ENCODE measurements at places on chromosomes 4 and X.

GRCh38 chr4:141346144-141346543, 125.4 kb downstream of the ZNF330 start:
- peak; percentile 42 for DNase-seq

DNA sequence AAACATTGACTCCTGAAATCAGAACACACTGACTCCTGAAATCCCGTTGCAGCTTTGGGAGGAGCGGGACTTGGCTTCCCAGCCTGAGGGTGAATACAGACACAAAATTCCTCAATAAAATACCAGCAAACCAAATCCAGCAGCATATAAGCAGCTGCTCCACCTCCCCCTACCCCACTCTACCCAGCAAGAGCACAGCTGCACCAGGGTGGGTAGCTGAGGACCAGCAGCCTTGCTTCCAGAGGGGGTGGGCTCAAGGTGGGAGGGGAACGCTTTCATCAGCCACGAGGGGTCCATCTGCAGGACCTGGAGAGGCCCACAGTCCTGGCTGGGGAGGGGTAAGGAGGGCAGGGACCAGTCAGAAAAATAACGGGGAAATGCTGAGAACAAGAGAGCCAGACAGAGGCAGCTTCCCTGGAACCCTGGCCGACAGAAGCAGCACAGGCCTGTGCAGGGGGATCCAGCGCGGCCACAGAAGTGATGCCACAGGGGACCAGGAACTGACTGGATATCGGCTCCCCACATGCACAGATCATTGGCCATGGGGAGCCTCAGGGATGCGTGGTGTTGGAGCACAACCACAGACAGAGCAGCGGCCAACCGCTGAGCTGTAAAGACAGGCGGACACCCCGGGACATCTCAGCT, 49.8 kb downstream of the FGFRL1 start:
- DNase-seq, result no peak

DNA sequence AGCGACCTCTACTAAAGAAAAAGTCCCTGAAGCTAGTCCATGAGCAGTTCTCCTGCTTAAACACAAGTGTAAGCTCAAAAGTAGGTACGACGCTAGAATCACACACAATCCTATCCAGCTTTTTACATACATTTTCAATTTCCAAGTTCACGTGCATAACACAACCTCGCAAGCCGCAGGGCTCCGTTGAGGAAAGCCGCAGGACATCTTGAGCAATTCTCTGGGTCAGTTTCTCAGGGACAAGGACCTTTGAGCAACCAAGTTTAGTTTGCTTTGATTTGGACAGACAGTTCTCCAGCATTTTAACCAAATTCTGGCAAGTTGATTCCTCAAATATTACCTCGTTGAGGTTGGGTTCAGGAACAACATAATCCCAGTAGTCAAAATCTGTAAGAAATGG, 2.5 kb downstream of the DDIT4L start:
- DNase-seq, result no peak

GRCh38 chr4:152572417-152573086, 36.7 kb upstream of the FBXW7 start:
- DNase-seq, result peak; percentile 53

GRCh38 chrX:150719621-150720020, 26.4 kb downstream of the MTMR1 start:
- no peak for DNase-seq

- DNase-seq, result no peak
Measured at GRCh38 chrX:127578395-127578794, 473.8 kb downstream of the ACTRT1 start.

DNA sequence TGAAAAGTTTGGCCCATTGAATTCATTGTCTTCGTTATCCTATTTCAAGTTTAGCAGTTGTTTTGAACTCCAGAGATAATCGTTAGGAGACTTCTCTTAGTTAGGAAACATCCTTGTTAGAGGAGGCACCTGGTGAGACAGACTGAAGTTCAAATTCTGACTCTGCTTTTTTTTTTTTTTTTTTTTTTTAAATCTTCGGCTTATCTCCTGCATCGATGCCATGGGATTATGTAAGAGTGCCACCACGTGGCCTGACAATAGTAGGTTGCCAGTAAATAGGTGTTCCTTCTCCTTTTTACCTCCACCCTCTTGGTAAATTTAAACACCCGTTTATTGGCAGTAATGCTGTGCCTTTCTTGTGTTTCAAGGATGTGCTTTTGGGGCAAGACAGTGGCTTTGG, 149.3 kb downstream of the SOWAHB start:
- peak; percentile 48 for DNase-seq

- no peak for DNase-seq
Measured at GRCh38 chr4:183702492-183702891, 43.4 kb downstream of the TRAPPC11 start.

- no peak for DNase-seq
Measured at GRCh38 chr4:130067419-130067818, 971.5 kb downstream of the C4orf33 start.

DNA sequence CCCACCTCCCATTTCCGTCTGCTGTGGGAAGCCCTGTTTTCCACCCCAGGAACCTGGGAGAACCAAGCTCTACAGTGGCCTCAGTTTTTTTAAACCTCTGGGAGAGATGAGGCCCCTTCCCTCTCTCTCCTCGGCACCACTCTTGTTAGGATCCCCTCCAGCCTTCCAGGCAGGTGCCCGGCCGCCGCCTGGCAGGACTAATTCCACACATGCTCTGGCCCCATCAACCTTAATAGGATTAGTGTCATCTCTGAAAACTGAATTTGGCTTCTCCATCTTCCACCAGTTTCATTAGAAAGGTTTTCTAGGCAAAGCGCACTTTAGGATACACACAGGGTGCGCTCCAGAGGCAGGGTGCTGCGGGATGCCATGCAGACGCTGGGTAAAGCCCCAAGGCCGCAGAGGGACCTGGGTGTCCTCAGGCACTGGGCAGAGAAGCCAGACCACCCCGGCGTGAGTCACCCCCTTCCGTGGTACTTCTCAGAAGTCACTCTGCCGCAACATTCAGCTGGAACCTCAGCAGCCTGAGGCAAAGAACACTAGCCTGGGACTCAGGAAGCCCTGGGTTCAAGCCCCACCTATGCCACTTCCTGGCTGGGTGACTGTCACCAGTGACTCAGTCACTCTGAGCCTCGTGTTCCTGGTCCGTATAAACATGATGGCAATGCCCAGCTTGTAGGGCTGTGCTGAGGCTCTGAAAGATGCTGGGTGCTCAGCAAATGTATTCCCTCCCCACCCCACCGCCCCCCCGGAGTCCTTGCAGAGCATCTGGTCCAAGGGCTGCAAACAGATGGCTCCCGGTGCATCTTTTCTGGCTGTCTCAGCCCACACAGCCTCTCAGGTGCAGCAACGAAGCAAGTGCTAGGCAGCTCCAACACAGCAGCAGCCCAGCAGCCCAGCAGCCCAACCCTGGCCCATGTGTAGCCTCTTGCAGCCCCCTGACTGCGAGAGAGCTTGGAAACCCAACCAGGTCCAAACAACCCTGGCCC, 29.1 kb downstream of the PPP2R2C start:
- DNase-seq, result no peak

DNA sequence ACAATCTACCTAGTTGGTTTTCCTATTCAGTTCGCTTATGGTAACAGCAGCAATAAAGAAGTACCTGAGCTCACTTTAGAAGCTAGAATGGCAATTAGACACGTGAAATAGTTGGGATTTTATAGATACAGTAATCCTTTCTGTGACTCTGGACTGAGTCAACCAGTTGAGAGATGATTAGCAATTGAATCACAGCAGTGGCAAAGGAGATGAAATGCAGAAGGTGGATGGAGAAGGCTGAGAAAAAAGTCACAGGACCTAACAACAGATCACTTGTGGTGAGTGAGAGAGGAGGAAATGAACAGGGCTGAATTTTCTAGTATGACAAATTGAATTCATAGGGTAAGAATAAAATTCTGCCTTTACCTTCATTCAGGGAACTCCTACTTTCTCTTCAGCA, 197.1 kb upstream of the MAGEB18 start:
- DNase-seq, result no peak

DNA sequence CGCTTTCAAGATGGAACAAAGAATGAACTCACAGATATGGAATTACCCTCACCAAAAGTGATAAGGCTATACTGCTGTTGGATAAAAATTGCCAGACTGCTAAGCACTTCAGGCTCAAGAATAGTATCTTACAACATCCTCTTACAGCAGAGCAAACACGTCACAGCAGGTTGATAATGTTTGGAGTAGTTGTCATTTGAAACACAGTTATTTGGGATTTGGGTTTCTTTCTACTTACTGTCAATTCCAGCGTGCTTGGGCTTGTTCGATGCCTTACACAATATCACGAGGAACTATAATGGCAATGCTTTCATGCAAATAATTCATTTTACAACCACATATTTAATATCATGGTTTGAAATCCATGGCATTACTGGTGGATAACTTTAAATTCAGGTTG, 1223.7 kb upstream of the AGA start:
- DNase-seq, result no peak

- DNase-seq, result peak; percentile 43
Measured at GRCh38 chrX:87299563-87300160, 217.9 kb upstream of the KLHL4 start.

DNA sequence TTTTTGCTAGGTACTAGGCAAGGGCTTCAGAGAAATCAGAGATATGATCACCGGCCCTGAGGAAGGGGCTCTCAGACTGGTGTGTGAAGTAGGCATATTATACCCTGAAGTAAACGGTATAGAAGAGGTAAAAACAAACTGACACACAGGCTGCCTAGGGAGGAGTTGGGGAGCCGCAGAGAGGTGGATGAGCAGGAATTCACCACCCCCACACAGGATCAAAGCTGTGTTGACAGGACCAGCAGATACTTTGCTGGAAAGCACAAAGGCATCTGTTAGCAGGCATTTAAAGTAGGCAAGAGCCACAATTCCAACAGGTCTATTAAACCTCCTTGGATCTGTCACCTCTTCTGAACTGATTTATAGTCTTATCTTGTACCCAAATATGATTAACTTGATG, 71.8 kb upstream of the GPR34 start:
- no peak for DNase-seq

DNA sequence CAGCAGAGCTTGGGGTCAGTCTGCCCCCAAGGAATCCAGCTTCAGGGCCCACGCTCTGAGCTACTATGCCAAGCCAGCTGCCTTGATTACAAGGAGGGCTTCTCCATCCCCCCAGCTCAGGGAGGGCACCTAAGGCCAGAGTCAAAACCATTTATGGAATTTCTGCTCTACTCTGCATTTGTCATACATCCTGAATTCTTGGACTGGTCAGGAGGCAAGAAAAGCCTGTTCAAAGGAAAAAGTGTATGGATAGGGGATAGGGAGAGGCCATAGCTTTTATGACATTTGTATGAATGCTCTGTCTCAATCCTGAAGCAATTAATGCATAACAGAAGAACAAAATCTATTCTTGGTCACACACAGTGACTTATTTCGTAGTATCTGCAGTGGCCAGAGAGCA, 32.2 kb downstream of the EDNRA start:
- no peak for DNase-seq

DNA sequence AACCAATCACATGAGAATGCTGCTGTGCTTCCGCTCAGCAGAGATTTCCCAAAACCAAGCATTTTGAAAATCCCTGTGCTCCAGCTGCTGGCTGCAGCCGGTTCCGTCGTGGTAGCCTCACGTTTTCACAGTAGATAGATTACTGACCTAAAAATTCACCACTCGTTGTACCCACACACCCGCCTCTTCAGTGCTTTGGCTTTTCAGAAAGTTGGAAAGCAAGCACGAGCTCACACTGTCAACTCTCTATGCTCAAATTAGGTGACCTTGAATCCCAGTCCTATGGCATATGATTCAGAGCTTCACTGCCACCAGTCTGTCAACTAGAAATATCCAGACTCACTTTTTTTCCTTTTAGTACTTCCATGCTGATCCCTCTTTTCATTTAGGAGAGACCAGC, 168.9 kb downstream of the DCTD start:
- no peak for DNase-seq

Measured in KBM-7 (cell line).